ENCODE measurements at places on chromosomes 7 and 10.

DNA sequence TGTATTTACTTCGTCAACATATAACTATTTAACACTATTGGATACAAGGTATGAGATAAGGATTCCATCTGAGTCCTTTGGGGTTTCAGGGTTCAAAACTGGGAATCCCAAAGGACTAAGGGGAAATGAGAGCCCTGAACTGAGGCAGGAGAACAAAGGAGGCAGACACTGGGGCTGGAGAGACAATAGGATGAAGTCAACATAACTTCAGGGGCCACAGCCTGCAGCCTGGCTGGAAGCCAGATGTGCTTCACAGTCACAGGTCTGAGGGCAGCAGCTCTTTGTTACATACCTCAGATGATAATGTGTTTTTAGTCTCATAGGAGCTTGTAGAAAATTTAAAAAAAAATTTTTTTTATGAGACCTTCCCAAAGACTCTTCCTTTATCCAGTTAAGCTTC, 73.3 kb downstream of the NRF1 start:
- no peak for DNase-seq

DNA sequence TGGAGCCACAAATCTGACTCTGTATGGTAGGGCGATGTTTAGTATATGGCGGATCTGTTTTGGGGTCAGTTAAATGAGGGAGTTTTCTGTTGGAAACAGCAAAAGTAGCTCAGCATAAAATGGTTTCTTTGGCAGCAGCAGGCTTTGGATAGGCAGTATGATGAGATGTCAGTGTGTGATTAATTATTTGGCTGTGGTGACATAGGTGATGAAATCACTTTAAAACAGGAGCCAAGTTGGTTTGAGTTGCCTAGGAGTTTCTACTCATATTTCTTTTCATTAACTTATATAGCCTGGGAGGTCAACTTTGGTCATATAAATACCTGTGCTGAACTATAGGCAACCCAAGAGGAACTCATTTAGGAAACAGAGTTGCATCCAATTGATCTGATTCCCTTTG, 291.2 kb downstream of the LRMDA start:
- DNase-seq: no peak

DNA sequence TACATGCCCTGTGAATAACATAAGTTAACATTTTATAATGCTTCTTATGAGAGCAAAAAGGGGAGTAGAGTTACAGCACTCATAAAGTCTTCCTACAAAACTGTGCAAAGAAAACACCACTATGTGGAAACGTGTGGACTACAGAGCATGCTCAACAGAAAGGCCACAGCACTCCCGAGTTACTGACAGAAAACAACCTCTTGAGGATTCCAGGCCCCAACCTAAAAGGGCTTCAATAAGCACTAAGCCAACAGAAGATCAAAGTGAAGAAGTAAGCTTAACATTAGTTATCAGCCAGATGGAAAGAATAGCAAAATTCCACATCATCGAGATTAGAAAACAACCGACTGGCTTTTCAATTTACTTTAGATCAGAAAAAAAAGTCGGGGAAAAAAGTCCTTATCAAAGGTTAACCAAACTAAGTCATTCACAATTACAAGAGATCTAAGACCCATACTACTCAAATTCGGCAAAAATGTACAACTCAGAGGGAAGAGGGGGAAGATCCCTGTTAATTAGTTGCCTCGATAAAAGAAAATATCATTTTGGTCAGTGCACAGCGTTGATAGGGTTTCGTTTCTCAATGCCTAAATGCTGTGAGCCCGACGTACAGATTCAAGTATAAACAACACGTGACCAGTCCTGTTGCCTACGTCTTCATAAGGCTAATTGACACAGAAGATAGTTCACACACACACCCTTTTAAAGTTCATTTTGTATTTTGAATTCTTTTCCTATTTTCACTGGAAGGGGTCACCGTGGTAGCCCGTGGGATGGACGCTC, 1.4 kb downstream of the KBTBD2 start:
- DNase-seq: no peak

GRCh38 chr7:5584821-5585220, 161.2 kb upstream of the TNRC18 start:
- DNase-seq: no peak

DNA sequence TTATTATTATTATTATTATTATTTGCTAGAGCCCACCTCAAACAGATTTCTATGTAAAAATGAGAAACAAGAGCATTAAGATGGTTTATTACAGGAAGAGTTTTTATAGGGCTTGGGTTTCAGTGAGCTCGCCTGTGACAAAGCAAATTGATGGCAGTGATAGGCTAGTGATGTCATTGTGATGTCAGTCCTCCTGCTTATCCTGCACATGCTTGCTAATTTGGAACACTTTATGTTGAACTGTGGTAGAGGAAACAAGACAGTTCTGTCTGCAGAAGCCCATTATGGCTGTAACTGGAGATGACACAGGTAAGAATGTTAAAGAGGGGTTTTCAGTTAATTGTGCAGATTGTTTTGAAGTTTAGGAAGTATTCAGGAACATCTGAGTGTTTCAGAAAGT, 68.3 kb downstream of the CREM start:
- DNase-seq: no peak

DNA sequence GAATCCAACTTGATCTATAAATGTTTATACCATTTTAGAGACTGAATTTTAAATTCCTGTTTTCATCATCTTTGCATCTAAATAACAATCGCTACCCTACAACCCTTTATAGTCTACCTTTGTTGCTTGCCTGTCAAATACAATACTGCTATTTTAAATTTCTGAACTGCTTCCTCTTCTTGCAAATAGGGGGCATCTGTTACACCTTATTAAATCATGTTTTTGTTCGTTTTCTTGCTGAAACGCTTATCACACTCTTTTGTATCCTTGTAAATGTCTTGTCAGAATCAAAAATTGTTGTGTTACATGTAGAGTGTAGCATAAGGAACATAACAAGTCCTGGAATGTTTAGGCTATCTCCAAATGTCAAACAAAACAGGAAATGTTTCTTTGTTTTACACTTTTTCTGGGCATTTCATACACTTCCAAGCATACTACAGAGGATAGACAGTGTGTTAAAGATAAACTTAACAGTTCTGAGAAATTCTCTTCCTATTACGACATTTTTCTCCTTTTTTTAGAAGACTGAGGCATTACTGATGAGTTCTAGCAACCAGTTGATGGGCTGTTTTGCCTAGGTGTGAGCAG, 281.3 kb downstream of the GPR158 start:
- DNase-seq: no peak
